GM12892 (cell line): ENCODE measurements at places on chromosomes 7 and 10.

DNA sequence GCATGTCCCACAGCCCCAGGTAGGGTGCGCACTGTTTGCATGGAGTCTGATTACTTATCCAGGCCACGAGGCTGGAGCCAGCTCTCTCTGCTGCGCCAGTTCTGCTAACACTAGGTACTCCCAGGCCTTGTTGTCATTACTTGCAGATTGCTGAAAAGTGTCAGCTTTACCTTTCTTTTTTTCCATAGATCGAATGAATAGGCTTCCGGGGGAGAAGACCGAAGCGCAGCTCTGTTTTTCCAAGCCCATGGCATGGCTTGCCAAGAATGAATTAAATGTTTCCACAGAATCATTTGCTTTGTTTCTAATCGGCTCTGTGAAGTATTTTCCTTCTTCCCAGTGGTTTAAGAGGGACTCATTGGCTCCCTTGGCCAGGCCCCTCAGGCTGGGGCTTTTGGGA is 285.8 kb downstream of the BMPER start:
- no peak for DNase-seq

- no peak for DNase-seq
Measured at GRCh38 chr7:154364170-154364569, 312.0 kb downstream of the DPP6 start.

DNA sequence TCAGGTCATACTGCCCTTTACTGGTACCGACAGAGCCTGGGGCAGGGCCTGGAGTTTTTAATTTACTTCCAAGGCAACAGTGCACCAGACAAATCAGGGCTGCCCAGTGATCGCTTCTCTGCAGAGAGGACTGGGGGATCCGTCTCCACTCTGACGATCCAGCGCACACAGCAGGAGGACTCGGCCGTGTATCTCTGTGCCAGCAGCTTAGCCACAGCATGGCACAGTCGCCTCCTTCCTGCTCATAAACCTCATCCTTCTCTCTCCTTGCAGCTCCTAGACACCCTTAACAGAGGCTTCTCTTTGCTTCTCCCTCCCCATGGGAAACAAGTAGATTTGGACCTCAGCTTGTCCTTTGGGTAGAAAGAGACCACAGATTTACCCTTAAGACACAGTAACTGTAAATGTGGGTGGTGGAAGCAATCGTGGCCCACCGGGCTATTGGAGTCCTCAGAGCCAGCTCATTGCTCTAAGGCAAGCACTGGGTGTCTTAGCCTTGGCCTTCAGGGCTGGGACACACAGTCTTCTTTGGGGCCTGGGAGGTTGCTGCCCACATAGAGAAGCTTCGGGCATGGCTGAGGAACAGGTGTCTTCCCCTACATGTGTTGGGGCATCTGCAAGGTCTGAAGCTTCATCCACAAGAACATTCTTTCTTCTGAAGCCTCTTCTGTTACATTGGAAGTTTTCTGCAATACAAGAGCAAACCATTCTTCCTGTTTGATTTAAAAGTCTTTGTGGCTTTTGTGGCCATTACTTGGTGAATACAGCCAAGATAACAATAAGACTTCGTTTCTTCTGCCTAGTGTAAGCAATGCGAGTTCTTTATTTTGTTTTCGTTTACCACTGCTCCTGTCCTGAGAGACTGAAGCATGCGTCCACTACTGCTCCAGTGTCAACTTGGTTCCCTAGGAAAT is 95.5 kb upstream of the PRSS58 start:
- DNase-seq = no peak

DNA sequence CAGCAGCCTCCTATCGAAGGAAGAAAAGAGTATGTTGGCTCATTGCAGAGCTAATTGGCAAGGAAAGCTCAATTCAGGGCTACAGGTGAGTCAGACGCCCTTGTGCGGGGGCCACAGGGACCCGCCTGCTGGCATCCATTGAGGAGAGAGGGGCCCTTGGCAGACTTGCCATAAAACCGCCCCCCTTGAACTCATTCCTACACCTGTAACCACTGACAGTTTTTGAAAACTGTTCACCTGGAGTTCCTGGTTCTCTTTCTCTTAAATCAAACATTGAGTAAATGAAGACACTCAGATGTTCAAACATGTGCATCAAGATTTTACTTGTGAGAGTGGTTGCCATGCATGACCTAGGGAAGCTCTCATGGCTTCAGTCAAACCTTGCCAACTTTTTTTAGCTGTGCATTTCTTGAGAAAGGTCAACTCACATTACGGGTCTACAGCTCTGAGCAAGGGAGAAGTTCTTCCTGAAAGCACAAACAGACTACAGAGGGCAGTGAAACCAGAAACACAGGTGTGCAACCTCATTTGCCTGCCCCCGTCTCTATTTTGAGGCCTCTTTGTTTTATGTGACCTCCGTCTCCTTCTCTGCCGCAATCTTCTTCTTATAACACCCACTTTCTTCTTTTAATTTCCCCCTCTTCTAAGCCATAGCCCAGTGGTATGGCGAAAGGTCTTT is 87.8 kb downstream of the TBXAS1 start:
- peak; percentile 41 for DNase-seq

- no peak for DNase-seq
Measured at GRCh38 chr7:37083311-37084096, 359.2 kb upstream of the AOAH start.

- DNase-seq = no peak
Measured at GRCh38 chr7:31052841-31053601, 913 bp downstream of the ADCYAP1R1 start.

GRCh38 chr7:157938211-157938610 is 601.4 kb downstream of the DNAJB6 start:
- no peak for DNase-seq

GRCh38 chr10:106313041-106313440 is 851.5 kb downstream of the SORCS1 start:
- DNase-seq = no peak

DNA sequence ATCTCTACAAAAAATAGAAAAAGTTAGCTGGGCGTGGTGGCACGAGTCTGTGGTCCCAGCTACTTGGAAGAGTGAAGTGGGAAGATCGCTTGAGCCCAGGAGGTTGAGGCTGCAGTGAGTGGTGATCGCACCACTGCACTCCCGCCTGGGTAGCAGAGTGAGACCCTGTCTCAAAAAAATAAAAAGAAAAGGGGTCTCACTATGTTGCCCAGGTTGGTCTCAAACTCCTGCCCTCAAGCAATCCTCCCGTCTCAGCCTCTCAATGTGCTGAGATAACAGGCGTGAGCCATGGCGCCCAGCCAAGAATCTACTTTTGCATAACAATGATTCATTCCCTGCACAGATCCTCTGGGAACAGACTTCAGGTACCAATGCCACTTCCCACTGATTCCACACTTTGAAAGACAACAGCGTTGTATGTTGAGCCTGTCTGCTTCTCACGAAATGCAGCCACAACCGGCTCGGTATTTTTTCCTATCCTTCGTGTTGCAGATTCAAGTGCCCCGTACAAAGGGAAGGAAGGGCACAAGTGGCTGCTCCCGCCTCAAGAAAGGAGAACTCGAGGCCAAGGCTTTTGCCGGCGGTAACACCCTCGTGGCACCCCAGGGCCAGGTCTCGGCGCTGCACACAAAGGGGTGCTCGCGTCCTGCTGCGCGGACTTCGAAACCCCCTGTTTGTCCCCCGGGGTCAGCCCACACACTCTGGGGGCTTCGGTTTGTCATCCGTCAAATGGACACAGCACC is 745 bp downstream of the DAGLB start:
- DNase-seq = no peak

GRCh38 chr7:7911369-7912123 is 57.0 kb upstream of the GLCCI1 start:
- DNase-seq = no peak

- no peak for DNase-seq
Measured at GRCh38 chr10:131806146-131806545, 94.7 kb upstream of the PPP2R2D start.

DNA sequence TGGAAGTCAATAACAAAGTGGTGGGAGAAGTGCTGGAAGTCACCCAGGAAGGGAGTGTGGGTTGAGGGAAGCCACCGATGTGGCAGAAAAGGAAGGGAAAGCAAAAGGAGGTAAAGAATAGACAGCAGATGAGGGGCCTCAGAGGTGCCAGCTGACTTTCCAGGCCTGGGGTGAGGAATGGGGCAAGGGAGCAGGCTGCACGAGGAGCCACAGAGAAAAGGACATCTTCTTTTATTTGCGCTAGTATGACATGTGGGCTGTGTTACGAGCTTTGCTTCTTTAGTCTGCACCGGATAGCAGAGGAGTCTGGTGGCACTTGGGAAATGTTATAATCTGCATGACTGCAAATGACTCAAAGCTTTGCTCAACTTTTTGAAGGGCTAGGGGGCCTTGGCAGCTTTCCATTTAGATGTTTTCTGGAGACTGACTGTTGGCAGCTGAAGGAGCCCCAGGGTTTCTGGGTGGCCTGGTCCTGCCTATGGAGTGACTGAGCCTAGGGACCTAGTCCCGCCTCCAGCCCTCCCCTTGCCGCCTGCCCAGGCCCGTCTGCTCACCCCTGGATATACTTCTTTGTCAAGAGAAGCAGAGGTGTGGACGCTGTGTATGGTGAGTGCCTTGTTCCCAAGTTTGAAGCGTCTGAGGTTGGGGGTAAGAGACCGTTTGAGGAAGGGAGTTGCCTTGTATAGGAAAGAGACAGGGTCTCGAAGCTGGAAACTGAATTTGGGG is 5.1 kb downstream of the PRXL2A start:
- DNase-seq = no peak

DNA sequence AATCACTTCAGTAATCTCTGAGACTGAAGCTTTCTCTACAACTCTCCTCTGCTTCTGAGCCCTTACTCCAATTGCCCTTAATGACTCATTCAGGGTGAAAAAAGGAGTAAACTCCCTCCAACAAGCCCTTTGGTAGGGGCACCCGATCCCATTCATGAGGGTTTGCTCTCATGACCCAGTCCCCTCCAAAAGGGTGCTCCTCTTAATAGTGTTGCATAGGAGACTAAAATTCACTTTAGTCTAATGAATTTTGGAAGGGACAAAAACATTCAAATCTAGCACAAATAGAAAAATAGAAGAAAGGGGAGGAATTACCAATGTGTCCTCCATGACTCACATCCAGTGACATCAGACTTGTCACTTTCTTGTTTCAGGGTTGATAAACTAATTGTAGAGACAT is 66.2 kb upstream of the CCNY start:
- no peak for DNase-seq

GRCh38 chr10:61543831-61544230 is 90.7 kb upstream of the TMEM26 start:
- no peak for DNase-seq

DNA sequence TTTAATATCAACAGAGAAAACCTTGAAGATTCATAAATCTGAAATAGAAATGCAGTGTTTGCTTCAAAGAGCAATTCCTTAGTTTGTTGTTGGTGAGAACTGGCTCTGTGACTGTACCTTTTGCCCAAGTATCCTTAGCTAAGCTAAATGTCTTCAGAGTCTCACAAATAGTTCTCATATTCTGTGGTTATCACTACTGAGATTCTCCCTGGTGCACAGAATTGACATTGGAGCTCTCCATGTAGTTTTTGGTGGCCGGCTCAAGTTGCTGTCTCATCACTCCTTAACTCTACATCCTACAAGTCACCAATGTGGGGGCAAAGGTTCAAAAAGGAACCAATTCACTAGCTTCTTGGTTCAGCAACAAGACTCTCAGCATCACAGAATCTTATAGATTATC is 780.3 kb downstream of the LRMDA start:
- no peak for DNase-seq

- no peak for DNase-seq
Measured at GRCh38 chr7:35253710-35254495, at the start of gene TBX20. Gene TBX20 (minus strand): TSS chr7:35254100. CDS start chr7:35253620, 480 bp downstream.

DNA sequence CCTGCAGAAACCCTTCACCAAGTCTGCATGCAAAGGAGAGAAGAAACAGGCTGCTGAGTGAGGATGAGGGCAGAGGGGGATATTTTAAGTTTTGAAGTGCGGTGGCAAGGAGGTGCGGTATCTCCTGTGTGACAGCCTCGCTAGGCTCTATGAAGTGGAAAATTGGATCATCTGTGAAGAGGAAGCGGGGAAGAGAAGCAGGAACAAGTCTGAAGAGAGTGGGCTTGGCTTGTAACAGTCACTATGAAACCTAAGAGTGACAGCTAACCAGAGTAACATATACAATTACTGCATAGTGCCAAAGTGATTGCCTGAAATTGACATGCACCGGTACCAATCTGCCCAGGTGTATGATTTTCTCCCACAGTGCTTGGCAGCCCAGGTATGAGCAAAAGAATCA is 287.5 kb upstream of the KLF14 start:
- no peak for DNase-seq

DNA sequence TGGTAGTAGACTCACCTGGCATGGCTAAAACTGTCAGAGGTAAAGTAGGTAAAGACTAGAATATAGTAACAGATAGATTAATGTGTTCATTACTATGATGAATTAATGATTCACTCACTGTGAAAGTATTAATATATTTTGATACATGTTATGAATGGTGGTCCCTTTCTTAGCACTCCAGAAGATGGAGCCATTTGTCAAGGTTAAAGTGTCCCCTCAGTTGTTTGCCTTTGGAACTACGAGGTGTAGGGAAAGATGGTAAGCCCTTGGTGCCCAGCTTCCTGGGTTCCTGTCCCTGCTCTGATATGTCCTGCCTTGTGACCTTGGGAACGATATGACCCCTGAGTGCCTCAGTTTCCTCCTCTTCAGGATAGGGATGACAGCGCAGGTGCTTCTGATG is 49.4 kb downstream of the HTRA1 start:
- DNase-seq = no peak

DNA sequence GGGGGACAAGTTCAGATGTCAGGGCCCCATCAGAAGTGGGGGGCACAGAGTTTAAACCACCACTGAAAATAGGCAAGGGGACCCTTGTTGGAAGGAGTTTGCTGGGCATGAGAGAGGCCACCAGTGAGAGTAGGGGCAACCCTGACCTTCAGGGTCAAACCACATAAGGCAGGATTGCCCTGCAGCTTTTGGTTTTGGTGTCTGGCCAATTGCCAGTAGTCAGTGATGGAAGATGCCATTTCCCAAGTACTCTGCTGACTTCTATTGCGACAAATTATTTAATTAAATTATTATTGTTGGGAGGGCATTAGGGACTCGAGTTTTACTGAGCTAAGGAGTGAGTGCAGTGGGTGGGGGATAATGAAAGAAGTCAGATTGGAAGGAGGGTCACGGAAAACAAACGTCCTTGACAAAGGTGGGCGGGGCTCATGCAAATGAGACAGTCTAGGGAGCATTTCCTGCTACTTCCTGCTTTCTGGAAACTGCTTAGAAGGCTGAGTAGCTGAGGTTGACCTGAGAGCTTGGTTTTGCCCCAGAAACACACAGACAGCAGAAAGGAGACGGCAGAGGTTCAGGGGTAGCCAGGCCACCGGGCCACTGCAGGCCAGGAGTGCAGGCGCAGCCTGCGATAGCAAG is 74.2 kb upstream of the ANLN start:
- DNase-seq = no peak

DNA sequence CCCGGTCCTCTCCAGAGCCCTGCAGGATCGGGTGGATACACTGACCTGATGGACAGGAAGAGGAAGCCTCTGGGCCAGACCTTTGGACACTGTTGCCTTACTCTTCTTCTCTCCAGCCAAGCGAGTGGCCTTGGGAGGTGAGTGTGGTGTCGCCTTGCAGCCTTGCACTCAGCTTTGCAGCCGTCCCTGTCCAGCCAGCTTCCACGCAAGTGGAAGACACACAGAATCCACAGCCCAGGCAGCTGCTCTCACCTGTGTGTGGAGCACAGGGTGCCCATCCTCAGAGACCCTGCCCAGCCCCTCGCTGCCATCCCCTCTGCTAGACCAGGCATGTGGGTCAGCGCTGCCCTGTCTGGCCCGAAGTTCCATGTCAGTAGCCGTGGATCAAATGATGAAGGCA is 239.1 kb downstream of the EBF3 start:
- no peak for DNase-seq
